ENCODE measurements at places on chromosomes 5 and 9.

DNA sequence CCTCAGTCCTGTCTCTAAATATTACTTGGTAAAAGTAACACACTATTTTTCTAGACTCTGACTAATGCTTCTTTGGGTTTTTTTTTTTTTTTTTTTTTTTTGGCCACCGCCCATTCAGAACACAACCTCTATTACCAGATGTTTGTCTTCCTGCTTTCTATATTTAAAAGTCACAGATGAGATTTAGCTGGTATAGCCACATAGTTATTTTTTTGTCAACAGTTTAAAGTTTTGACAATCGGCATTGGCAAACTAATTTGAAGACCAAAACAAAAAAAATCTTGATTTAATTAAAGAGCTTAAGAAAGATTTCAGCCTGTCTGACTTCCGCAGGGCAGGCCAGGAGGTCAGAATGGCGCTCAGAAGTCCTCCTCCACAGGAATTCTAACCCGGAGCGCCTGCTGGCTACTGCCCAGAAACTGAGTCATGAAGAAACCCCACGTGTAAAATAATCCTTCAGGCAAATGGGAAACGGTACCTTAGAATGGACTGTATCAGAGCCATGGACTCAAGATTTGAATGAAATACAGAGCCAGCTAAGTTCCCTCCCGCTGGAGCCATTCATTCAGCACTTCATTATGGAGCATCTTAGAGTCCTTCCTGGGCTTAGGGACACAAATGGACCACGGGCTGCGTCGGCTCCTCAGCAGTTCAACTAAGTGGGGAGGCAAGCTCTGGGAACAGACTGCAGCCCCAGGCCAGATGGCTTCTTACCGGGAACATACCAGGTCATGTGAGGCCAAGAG lies 55.6 kb downstream of the PTPDC1 start:
- peak; percentile 98 for DNase-seq

DNA sequence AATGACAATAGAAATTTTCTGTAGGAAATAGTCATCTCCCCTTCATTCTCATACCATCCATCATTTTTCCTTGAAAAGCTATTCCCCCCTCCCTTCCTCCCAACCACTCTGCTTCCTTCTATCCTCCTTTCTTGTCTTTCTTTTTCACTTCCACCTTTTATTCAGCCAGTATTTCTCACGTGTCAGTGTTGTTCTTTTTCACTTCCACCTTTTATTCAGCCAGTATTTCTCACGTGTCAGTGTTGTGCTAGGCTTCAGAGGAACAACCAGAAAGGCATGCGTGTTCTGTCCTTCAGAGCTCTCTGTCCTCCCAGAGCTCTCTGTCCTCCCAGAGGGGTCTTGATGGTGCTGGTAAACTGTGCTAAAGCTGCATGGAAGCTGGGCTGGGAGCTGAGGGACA lies 419.6 kb downstream of the GADD45G start:
- DNase-seq, result no peak

DNA sequence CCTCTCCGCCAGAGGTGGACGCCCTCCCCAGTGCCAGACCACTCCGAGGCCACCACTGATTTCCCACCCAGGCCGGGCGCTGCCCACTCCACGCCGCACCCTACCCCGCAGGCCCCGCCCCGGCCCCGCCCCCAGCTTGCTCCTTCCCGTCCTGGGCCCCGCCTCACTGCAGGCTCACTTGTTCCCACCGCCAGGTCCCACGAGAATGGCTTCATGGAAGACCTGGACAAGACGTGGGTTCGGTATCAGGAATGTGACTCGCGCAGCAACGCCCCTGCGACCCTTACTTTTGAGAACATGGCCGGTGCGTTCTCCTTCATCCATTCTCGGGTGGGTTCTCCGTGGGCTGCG lies 6.5 kb downstream of the LRRC26 start:
- DNase-seq, result no peak

DNA sequence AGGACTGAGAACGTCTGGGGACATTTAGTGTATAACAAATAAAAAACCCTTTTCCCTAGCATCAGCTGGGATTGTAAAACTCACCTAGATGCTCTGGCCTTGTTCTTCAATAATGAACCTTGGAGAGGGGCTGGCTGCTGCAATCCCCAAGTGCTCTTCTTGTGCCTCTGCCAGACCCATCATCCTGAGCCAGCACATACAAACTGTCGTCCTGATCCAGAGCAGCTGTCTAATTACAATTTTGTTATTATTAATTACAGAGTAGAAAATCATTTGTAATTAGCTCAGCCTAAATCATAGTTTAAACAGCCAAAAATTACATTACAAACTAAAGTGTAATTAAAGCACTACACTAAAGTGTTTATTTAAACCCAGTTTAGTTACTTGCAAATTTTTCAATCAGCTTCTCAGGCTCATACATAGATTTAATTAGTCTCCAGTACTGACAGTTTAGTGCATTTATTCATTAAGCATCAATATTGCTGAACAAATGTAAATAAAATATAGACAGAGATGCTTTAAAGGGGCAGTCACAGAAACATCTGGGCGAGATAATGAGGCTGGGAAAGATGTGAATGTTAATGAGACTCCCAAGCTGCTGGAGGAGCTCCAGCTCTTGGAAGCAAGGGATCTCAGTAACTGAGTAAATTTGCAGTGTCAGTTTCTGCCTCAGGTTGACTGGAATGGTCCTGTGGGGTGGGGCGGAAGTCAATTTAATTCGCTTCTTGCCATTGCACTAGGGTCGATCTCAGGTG lies 632.3 kb upstream of the TLE4 start:
- DNase-seq, result no peak

GRCh38 chr9:68933434-68934328 lies 80.2 kb downstream of the PRKACG start:
- no peak for DNase-seq

- DNase-seq, result peak; percentile 4
Observed at GRCh38 chr5:20575571-20575970, 587.6 kb upstream of the CDH18 start.

DNA sequence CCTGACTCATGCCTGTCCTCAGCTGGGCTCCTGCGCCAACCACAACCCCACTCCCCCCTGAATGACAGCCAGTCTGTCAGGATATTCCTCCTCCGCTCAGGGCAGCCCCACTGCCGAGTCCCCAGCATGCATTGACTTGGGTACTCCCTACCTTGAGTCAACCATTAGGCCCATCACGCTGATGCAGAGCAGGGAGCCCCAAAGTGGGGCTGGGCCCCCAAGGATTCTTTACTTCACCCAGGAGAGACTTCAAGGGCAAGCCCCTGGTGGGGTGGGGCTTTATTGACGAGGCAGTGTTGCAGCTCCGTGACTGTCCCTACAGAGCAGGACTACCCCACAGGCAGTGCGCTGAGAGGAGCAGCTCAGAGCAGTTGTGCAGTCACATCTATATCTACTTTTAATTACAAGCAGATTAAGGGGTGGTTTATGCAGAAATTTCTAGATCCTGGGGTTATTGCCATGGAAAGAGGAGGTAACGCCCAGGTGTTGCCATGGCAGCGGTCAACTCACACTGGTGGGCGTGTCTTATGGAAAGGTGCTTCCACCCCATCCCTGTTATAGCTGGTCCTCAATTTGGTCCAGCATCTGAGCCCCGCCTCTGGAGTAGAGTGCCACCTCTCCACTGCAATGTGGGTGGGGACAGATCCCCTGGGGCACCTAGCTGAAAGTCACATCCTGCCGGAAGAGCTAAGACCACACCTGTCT lies 32.1 kb upstream of the FCN1 start:
- no peak for DNase-seq

DNA sequence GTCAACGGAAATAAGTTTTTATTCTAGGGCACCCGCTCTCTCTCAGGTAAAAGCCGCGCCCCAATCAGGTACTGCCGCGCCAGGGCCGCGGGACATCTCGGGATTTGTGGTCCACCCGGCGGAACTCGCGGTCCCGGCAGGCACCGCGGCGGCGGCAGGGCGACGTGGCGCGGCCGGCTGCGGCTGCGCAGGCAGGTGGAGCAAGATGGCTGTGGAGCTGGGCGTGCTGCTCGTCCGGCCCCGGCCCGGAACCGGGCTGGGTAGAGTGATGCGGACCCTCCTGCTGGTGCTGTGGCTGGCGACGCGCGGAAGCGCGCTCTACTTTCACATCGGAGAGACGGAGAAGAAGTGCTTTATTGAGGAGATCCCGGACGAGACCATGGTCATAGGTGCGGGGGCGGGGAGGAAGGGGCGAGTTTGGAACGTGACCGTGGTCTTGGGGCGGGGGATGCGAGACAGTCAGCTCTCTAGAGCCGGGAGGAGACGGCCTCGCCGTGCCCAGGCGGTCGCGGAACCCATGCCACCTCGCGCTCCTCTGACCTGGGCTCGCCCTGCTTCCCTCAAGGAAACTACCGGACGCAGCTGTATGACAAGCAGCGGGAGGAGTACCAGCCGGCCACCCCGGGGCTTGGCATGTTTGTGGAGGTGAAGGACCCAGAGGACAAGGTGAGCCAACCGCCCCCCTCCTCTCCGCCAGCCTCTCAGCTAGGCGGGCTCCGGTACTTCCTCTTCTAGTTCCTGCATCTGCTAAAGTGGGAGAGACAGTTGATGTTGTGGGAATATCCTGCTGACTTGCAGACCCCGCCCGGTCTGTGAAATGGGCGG lies at the start of gene TMED9:
TMED9 (plus strand) TSS at position 194 of the 825 bp plus-strand sequence; CDS start at position 206, 12 bp downstream.
- peak; percentile 80 for DNase-seq

- DNase-seq, result no peak
Observed at GRCh38 chr9:74528207-74528606, 31.1 kb downstream of the RORB start.

- no peak for DNase-seq
Observed at GRCh38 chr9:135256581-135257354, 169.3 kb downstream of the OLFM1 start.

GRCh38 chr5:94891972-94892371 lies 273.5 kb downstream of the SLF1 start:
- DNase-seq, result no peak

DNA sequence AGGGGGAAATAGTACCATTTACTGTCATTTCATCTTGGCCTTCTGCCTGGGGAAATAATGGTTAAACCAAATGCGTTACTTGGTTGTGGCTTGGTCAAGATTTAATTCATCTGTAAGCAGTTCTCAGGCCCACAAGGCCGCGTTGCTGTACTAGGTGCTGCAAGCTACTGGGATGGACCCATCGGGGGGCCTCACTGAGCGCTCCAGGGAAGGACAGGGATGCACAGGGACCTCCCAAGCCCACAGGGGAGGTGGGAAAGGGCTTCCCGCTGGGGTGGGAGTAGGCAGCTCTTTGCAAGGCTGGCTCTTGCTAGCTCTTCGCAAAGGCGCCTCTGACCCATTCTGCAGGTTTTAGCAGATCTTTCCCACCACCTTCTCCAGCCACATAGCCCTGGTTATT lies 8.0 kb downstream of the GFPT2 start:
- no peak for DNase-seq

- peak; percentile 24 for DNase-seq
Observed at GRCh38 chr5:42719034-42719433, 37.6 kb upstream of the CCDC152 start.

DNA sequence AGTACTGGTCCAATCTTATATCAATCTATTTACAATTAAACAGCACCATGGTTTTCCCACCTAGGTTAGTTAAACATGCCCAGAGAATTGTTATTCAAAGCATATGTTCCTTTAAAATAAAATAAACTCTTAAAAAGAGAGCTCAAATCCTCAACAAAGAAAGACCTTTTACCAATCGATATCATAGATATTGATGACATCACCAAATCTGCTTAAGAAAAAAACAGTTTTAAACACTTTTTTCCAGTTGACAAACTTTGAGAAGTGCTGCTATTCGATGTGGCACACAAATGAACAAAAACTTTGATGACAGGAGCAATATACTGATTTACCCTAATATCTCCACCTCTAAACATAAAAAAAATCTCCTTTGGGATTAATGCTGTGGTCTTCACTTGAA lies 15.7 kb downstream of the EFCAB9 start:
- DNase-seq, result no peak

GRCh38 chr9:17863213-17863883 lies 284.5 kb downstream of the SH3GL2 start:
- DNase-seq, result no peak

DNA sequence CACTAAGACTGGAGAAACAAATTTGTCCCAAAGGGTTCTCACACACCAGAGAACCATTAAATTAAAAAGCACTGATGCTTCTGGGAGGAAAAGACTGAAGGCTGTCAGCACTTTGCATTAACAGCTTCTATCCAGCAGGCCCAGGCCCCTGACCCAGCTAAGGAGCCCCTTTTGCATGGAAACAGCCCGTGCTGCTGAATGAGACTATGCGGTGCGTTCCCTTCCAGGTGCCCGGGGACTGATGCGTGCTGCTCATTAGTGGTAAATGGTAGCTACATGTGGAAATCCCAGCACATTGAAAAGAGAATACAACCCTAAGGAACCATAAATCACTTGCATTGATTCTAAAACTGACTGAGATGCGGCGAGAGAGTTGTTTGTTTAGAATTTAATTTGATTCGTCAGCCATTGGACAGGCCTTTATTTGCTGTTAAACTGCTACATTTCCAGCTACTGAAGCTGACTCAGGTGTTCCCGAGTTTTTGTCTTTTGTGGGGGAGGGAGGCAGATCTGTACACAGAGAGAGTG lies 351.0 kb upstream of the SLC24A2 start:
- no peak for DNase-seq

- peak; percentile 36 for DNase-seq
Observed at GRCh38 chr5:167877114-167877722, 414.2 kb upstream of the WWC1 start.

DNA sequence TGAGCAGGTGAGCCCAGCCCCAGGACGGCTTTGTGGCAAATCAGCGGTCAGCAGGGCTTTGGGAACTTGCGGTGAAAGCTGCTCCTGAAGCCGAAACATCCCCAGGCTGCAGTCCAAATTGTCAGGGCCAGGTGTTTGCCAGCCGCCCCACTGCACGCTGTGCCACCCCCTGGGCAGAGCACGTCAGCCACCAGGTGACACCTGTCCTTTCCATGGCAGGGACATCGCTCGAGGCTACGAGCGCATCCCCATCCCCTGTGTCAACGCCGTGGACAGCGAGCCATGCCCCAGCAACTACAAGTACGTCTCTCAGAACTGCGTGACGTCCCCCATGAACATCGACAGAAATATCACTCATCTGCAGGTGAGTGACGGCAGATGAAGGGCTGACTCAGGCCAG lies 64.4 kb upstream of the CACNA1B start:
- DNase-seq, result no peak

DNA sequence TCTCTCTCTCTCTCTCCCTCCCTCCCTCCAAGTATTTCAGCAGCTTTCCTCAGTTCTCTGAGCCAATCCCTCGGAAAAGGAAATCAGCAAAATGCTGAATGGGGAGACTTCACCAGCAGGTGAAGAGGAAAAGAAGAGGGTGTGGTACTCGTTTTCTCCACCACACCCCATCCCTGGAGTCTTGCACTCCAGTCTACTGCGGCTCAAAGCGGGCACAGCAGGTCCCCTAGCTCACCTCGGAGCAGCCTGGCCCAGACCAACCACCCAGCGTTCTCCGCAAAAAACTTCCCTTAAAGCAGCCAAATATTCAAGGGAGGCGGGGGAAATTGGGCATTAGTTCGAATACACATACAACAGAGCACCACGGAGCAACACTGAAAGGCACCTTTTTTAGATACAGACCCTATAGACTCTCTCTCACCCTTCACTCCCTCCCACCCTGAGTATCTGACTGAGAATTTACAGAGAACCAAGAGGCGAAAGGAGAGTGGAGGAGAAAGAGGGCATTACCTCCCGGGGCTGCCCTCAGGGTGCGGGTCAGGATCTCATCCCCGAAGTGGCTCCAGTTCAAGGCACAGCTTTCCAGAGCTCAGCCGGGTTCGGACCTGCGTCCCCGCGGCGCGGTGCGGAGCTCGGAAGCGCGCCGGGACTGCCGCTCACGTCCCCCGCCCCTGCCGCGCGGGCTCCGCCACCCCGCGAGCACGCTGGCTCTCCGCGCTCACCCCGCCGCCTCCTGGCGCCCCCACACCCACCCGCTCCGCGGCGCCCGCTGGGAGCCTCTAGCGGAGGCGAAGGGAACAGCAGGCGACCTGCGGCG lies 1638.5 kb upstream of the C9orf72 start:
- DNase-seq, result peak; percentile 3

- no peak for DNase-seq
Observed at GRCh38 chr5:158639881-158640592, 459.7 kb downstream of the EBF1 start.
